Stimulated activated CD8-positive, alpha-beta memory T cell treated with anti-CD3 and anti-CD28 coated beads, Interleukin-12 subunit alpha, Interleukin-12 subunit beta, amount 100 ng/mL, for 4 hours (primary cell): ENCODE measurements at places on chromosomes 4 and X.

DNA sequence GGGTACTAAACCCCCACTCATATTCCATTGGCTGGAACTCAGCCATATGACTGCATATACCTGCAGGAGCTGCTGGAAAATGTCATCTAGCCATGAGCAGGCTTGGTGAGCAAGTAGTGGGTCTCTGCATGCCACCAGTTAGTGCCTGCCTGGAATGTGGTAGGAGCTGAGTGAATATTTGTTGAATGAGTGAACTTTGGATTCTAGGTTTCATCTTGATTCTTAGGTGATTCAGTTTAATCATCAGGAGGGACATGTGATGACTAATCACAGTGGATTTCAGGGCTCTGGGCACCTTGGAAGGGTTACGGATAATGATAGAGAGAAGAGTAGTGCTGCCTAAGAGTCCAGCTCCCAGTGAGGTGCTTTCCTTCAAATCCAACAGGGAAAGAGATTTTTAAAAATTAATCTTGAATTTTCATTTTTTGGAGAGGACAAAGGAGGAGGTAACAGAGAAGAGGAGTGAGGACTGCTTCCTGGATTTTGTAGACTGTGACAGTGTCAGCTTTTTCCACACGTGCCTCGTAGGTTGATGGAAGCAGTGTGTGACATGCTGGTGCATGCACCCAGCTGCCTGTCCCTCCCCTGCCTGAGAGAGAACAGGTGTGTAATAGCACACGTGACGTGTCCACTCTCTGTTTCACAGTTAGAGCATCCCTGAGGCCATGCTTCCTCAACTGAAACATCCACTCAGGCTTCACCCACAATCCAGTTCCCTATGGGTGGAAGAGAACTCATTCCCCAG, 30.4 kb downstream of the NHS start:
- DNase-seq = no peak

GRCh38 chr4:70979445-70980008, 13.9 kb upstream of the DCK start:
- no peak for DNase-seq

- DNase-seq = no peak
Observed at GRCh38 chrX:110316351-110317060, 1.4 kb downstream of the AMMECR1 start.

DNA sequence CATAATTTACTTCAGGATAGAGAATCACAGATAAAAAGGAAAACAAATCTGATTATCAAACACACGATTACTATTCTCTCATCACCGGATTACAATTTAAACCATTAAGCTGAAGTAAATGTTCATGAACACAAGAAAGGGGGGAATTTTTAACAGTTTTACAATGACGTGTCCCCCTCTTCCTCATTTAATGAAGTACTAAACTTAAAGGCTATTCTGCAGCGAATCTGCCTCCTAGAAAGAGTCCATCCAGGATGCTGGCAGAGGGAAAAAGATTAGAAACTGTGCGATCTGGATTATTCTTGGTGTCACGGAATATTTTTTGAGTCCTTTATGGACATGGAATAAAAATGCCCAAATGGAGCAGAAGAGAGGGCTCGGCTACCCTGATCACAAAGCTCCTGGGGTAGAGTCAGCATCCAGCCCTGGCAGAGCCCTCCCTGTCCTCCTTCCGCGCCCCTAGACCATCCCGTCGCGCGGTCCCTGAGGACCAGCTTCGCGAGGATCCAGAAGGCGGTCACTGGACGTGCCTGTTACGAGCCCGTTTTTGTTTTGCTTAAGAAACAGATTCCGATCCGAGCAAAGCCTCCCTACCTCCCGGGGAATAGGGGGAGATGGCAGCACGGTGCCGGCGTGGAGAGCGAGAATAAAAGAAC, 1.2 kb downstream of the ELF2 start:
- DNase-seq = no peak

- DNase-seq = no peak
Observed at GRCh38 chr4:47631161-47631560, 146.1 kb downstream of the ATP10D start.

GRCh38 chr4:40180356-40180755, 16.5 kb upstream of the RHOH start:
- no peak for DNase-seq

DNA sequence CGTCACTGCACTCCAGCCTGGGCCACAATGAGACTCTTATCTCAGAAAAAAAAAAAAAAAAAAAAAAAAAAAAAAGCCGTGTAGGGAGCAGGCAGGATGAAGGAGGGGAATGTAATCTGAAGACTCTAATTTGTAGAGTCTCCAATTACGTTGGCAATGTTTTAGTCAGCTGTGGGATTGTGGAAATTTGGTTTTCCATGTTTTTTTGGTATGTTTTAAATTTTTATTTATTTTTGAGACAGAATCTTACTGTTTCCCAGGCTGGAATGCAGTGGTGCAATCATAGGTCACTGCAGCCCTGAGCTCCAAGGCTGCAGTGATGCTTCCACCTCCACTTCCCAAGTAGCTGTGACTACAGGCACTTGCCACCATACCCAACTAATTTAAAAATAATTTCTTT, 56.5 kb downstream of the NSD2 start:
- DNase-seq = no peak

DNA sequence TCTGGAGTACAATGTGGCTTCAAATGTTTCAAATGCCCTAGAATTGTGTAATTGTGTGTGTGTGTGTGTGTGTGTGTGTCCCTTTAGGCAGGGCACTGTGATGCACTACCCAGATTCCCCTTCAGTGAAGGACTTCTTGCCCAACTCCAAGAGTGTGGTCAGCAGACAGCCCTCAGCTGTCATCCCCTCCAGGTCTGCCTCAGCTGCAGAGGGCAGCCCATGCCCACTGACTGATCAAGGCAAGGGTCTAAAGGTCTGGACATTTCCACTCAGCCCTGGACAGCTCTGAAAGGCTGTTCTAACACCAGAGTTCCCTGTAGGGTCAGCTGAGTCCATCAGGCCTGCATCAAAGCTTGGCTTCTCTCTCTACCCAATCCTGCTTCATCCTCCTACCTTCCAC, 83.9 kb upstream of the USP9X start:
- DNase-seq = no peak

DNA sequence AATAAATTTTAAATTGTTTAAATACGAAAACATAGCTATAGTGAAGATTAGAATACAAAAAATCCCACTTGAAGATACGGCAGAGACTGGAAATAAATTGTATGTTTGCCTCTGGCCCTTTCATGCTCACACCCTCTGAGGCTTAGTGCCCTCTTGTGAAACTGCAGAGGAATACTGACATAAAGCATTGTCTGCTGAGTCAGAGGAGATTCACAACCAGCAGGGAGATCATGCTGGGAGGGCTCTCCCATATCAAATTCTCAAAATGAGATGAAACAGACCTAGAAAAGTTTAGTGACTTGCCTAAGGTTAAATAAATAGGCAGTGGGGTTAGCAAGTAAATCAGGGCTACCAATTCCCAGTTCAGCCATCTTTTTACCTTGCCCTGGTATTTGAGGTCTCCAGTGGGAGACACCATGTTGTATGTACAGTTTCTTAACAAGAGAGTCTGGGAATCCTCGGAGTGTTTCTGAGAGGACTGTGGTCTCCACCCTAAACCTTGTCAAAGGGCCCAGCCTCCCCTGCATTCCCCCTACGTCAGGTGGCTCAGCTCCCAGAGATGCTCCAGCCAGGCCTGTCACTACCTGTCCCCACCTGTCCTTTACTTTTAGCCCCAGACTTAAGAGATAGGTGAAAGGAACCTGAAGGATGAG, 581.4 kb upstream of the DIPK2B start:
- DNase-seq = no peak

- no peak for DNase-seq
Observed at GRCh38 chr4:31069151-31069550, 349.0 kb downstream of the PCDH7 start.

GRCh38 chr4:75046641-75047040, 113.7 kb downstream of the PARM1 start:
- DNase-seq = no peak

GRCh38 chr4:154471526-154472331, 19.9 kb downstream of the DCHS2 start:
- DNase-seq = no peak

GRCh38 chr4:133440404-133440803, 291.3 kb downstream of the PCDH10 start:
- no peak for DNase-seq
